ENCODE measurements at places on chromosomes 4 and X.
A peak's percentile ranks its signal among the peaks of the same experiment; 100 is the strongest.

- no peak for DNase-seq
These were observed 163.9 kb upstream of the ADGRL3 start for GRCh38 chr4:61036071-61036684.

GRCh38 chrX:25154168-25154567, 138.4 kb upstream of the ARX start:
- DNase-seq = no peak

DNA sequence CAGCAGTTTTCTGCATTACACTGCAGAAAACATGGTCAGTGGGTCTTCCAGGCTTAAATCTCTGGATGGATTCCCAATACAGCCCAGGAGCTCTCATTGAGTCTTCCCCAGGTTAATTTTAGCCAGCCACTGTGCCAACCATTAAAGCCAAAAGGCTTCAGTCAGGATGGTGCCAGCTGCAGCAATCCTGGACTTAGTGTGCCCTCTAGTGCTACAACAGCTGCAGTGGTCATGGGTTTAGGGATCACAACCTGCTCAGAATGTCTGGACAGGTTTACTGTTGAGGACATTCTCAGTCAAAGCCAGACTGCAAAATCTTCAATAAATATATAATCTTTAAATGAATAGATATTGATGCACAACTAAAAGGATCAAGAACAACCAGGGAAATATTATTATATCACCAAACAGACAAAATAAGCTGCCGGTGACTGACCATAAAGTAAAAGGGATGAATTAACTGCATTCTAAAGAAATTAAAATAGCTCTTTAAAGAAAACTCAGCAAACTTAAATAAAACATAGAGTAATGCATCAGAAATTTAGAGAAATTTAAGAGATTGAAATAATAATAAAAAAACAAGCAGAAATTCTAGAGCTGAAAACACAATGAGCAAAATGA, 639.9 kb downstream of the SPOCK3 start:
- DNase-seq = no peak

GRCh38 chr4:158998624-158999023, 104.3 kb upstream of the RAPGEF2 start:
- DNase-seq = no peak

- DNase-seq = no peak
These were observed 1365.4 kb downstream of the ARAP2 start for GRCh38 chr4:34878961-34879360.

GRCh38 chrX:9429767-9430166, 35.1 kb upstream of the TBL1X start:
- no peak for DNase-seq

DNA sequence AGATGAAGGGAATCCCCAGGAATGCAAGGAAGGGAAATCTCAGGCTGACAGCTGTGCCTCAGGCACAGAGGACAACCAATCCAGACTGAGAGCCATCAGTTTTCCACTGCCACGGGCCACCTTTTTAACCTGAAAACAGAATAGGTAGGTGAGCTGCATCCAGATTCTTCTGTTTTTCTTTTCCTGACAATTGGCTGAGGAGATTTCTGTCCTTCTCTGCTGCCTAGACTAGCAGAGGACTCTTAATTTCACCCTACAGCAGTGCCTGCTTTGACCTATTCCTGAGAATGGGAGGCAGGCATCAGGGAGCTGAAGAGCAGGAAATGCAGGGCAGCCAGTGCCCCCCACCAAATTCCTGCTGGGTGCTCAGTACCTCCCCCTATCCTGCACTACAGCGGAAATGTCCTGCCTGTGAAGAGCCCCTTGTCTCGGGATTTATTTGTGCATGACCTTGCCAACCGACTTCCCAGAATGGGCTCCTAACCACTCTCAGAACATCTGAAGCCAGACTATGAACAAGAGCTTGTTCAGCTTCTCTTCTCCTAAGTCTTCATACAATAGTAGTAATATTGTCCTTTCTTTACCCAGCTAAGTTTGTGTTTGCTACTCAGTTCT, 65.1 kb downstream of the CASK start:
- DNase-seq = no peak

- DNase-seq = no peak
These were observed 1.3 kb downstream of the SLC9A7 start for GRCh38 chrX:46757593-46757992.

- DNase-seq = peak; percentile 44
These were observed 112.9 kb upstream of the AGA start for GRCh38 chr4:177555007-177555574.

DNA sequence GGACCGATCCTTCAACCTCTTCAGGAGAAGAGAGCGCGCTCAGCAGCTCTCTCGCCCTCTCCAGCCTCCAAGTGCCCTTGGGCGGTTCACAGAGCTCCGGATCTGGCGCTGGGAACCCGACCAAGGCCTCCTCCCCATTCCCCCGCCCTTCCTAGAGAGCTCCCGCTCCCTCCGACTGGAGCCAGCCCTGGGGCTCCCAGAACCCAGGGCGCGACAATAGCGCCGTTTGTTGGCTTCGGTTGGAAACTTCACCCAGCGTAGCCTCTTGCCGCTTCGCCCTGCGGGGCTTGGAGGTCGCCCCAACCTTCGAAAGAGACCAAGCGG, 3.1 kb upstream of the SOX3 start:
- DNase-seq = no peak

- no peak for DNase-seq
These were observed 52.1 kb upstream of the NDST4 start for GRCh38 chr4:115165503-115165902.

GRCh38 chrX:69616457-69617203, 717 bp downstream of the EDA start:
- DNase-seq = peak; percentile 26

GRCh38 chr4:75494563-75494962, 19.6 kb downstream of the RCHY1 start:
- DNase-seq = no peak

DNA sequence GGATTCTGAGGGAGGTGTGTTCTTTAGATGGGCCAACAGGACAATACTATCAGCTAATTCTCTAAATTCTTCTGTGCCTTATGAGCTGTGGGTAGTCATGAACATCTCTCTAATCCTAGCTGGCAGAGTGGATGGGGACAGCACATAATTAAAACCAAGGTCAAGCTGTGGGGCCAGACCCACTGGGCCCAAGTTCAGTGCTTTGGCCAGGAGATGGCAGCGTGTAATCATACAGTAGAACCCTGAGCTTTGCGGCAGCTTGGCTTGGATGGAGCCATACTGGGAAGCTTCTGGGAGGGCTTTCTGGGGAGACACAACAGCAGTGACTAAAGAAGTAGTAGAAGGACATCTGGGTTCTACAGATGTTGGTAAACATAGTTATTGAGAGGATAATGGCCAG, 140.3 kb upstream of the CXCL13 start:
- no peak for DNase-seq

- DNase-seq = no peak
These were observed 228.7 kb upstream of the ANKRD50 start for GRCh38 chr4:124941267-124941666.

- DNase-seq = peak; percentile 71
These were observed at the start of gene FAM149A for GRCh38 chr4:186104114-186104889. TSS of gene FAM149A (plus strand) at chr4:186104704.

DNA sequence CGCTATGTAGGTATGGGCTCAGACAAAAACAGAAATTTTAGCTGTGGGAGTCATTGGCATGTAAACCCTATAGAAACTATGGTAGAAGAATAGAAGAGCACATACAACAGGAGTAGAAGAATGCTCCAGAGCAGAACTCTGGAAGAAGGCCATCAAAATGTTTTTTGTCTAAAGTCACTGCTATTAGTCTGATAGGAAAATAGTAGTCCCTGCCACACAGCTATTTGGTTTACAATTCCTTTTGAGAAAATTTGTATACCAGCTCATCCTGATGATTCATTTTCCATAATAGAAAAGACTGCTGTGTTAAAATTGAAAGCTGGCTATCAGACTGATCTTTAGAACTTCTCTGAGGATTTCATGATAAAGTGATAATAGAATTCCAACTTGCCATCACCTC, 32.8 kb upstream of the ADAD1 start:
- no peak for DNase-seq

GRCh38 chr4:72006586-72006985, 25.2 kb upstream of the NPFFR2 start:
- no peak for DNase-seq

DNA sequence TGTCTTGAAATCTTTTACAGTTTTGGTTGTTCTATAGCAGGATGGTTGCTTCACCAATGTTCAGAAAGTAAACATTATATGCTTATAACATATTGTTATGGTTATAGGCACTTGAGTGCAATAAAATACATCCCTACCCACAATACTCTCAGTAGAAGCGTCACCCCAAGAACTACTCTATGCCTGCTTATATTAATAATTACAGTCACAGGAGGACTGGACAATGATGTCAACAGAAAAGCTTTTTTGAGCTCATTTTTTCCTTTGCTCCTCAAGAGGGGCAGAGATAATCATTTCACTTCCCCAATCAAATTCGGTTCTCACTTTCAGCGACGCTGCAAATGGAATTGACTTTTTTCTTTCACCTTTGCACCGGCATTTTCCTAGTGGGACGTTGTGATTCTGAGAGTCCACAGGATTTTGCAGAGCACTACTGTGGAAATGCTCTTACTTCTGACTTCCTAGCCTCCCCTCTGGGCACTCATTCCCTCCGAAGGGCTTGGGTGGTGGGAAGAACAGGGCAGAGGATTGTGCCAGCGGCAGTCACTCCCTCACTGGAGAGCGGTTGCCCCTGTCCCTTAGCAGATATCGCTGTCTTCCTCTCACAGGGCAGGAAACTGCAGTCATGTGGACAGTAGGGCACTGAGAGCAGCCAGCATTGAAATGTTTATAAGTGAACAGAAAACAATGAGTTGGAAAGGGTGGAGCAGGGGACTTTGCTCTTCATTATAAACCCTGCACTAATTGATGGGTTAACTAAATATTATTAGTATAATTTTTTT, 24.9 kb upstream of the SGMS2 start:
- DNase-seq = no peak

DNA sequence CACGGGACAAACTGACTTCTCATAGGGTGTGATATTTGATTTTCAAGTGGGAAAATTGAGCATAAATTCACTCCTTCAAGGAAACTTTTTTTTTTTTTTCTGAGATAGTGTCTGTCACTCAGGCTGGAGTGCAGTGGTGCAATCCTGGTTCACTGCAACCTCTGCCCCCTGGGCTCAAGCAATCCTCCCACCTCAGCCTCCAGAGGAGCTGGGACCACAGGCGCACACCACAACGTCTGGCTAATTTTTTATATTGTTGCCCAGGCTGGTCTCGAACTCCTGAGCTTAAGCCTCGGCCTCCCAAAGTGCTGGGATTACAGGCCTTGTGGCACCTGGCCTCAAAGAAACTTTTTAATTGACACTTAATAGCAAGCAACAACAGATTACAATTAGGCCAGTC, 13.8 kb downstream of the CLDN34 start:
- no peak for DNase-seq

DNA sequence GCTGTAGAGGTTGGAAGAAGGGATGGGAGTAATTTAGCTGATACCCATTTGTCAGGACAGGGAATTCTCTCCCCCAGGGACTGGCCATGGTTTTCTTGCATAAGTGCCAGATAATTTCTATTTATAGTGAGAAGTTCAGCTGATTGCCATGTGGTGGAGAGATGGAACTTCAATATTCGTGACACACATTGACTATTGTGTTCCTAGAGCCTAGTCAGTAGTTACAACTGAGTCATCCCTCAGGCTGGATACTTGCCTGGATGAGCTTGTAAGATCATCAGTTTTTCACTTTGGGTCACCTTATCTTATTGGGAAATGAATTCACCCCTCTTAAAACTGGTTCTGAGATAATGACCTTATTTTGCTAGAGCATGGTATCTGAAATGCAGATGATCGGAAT, 32.2 kb downstream of the CFAP299 start:
- DNase-seq = no peak

GRCh38 chr4:32661229-32661628, 1941.1 kb downstream of the PCDH7 start:
- DNase-seq = no peak

DNA sequence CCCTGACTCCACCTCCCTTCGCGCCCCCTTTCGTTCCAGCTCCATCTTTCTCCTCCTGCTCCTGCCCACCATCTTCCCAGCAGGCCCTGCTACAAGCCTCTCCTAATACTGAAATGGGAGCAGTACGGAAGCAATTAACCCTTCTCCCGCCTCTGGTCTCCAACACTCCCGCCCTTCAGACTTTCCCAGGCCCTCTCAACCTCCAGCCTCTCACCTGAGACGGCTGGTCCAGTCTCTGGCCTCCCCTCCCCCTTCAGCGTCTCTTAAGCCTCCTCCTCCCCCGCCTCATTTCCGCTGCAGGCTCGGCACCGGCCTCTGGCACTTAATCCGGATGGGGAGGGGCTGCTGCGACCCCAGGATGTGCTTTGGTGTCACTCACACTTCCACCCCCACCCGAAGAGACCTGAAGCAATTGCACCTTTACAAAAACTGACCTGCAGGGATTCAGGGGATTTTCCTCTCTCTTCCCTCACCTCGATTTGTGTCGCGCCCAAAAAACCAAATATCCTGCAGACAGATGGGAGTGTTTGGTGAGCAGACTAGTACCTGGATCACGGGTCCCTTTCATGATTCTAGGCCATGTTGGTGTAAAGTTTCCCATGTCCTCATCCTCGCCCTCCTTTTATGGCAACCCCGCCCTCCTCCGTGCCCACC, 657 bp downstream of the TCEAL8 start:
- peak; percentile 64 for DNase-seq

DNA sequence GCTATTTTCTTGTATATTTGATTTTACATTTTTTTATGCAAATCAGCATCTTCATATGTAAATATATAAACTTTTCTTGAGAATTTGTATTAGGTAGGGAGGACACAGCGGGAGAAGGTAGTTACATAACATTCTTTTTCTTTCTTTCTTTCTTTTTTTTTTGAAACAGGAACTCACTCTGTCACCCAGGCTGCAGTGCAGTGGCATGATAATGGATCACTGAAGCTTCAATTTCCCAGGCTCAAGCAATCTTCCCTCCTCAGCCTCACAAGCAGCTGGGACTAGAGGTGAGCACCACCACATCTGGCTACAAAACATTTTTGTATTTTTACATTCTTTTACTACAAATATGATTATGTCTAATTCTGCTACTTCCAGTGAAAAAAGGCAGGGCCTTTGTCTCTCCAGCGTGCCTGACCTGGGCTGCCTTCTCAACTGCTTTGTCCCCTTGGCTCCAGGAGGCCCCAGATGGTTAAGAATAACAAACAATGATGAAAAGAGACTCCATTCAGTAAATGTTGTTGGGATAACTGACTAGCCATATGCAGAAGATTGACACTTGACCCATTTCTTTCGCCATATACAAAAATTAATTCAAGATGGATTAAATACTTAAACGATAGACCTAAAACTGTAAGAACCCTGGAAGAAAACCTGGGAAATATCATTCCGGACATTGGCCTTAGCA, 46.5 kb upstream of the FAT4 start:
- DNase-seq = no peak

DNA sequence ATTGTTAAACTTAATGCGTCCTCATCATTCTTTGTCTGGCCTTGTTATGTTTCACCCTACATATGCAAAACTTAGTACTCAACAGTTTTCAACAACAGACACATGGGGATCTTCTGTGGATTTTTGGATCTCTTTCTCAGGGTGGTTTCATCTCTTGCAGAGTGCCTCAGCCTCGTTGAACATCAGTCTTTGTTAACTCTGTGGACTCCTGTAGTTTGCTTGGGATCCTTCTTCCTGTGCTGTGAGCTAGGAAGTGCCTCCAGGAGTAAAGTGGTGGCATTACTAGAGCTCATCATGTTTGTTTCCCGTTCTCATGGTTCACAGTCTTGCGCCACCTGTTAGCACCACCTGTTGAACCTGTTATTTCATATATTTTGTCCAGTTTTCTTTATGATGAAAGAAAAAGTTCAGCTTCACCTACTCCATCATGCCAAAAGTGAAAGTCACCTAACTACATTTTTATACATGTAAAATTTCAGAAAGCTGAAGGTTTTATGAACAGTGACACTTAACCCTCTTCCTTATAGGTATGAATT, 27.5 kb upstream of the NDUFC1 start:
- DNase-seq = no peak

GRCh38 chr4:147639388-147639787, 22.2 kb downstream of the TMEM184C start:
- DNase-seq = no peak
